ENCODE measurements at places on chromosomes 5 and 9. TPM values are rescaled to one million over a fixed set of nuclear protein-coding genes. Genes with fewer than 3 reads are reported as not detected.

- DNase-seq: no peak
These were observed 204.4 kb downstream of the SYK start for GRCh38 chr9:91006046-91006445.

DNA sequence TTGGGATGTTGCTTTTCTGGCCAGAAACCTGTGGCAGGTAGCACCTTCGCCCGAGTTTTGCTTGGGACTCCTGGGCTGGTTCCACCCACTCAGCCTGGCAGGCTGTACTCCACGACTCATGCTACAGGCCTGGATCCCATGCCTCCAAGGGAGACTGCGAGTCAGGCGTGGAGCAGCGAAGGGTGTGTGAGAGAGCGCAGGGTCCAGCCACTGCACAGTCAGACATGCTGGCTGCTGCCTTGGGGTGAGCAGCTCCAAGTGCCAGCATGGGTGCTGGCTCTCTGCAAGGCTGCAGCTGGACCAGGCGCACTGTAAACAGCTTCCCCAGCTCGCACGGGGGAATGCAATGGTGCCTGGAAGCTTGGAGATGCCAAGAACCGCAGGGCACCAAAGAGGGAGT, 249.6 kb upstream of the EDIL3 start:
- DNase-seq: no peak

DNA sequence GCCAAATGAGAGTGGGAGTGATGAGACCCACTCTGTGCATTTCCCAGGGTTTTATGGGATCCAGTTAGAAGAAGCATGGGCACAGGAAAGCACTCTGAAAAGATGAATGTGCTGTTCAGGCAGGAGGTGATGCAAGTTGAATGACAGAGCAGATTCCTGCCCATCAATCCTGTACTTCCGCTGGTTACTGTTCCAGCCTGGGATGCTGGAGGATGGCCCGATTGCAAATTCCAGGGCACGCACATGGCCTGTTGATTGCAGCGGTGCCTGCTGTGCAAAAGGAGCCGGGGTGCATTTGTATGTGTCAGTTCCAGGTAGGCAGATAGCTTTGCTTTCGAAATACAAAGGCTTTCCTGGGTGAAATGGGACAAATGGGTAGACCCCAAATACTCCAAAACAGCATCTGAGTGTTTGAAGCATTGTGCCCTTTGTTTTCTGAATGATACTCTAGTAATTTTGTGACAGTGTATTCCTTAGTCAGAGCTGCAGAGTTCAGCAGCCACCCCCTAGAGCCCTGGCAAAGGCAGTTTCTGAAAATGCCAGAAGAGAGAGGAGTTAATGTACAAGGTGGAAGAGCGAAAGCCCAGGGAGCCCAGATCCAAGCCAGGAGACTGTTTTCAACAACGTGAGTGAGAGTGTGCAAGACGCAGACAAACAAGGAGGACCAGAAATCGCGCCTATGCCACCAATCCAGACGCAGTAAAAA, 454.2 kb upstream of the CLINT1 start:
- DNase-seq: no peak

- no peak for DNase-seq
These were observed 46.3 kb downstream of the SLC36A1 start for GRCh38 chr5:151493665-151494064.

DNA sequence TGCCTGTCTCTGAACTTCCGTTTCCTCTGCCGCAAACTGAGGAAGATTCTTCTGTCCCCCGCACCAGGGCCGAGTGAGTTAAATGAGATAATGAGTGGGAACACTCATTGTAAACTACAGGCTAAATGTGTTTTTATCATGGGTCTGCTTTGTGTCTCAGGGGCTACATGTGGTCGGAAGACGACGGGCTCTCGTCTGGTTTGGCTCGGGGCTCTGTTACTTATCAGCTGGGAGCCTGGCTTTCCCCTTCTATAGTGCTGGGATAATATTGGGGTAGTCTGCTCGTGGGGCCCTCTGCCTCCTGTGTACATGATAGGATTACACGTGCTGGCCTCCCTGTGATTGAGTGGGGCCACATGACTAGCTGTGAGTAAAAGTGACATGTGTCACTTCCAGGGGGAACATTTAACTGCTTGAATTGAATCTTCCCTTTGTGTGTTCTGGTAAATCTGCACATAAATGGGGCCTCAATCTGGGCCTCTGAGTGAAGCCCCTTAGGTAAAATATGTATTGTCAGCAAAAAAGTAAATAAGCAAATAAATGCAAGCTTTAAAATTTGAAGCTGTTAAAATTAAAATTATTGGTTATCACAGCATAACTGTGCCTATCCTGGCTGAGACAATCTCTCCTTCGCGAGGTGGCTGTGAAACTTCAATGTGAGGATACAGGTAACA, 86.9 kb upstream of the SH3PXD2B start:
- DNase-seq: no peak

DNA sequence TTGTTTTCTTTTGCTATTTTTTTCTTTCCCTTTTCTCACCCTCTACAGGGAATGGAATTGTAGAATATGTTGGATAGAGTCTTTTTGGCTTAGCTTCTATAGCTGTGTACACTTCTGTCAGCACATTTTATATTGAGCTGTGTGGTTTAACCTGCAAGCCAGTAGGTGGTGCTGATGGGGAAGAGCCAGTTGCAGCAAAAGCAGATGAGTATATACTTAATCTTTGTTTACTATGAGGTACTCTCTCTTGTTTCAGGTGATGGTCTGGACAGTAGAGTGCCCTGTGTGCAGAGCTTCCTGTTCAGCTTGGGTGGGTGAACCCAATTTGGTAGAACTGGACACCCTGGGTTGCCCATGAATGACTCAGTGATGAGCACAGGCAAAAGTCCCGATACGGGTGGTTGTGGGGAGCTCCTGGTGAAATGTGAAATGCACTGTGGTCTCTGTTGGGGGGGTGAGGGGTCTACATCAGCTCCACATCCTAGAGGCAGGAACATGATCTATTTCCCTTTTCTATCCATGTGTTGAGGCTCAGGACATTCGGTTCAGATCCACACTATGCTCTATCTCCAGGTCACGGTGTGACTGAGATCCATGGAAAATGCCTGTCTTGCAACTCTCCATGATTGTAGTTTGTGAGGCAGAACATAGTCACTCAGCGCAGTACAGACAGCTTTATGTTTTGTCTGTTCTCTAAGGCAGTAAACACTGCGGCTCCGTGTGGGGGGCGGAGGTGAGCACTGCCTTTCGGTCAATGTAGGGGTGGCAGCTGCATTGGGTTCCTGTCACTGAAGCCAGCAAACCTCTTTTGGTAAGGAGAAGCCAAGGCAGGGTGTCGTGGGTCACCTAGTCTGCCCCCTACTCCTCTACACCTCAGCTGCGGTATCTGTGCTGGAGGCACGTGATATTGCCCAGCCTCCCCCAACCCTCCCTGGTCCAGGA, 353.2 kb downstream of the PRR16 start:
- DNase-seq: no peak

Gene IFNA2
- total RNA-seq: not detected

Gene MZB1
- total RNA-seq: 38.8 TPM

Gene OBP2B
- not detected for total RNA-seq

Gene PRSS3
- total RNA-seq: not detected

All from activated T-helper 1 cell treated with anti-CD3 and anti-CD28 coated beads, Interleukin-12 subunit alpha, Interleukin-12 subunit beta, Interleukin-2, Interleukin-4 antibody, amounts not matched to agents 30 ng/mL and 10 ng/mL and 1 ng/mL, durations not matched to agents 14 hours and 24 hours and 36 hours (primary cell).